ENCODE measurements at places on chromosomes 6 and 20.

DNA sequence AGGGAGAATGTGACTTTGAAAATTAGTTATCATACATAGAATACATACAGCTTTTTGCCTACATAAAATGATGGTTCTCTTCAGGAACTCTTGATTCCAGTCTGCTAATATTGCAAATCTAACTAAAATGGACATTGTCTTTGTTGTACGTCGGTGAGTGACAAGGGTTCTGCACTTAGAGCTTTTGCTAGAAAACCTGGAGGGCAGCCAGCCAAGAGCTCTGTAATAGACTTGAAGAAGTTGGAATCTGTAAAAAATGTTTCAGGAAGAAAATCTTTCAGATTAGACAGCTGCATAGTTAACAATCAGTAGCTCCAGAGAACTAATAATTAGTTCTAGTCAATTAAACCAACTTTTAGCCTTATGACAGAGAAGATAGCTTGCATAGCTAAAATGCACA, 138.3 kb downstream of the FLRT3 start:
- DNase-seq: no peak

GRCh38 chr6:135833771-135834170, 17.7 kb upstream of the PDE7B start:
- no peak for DNase-seq

DNA sequence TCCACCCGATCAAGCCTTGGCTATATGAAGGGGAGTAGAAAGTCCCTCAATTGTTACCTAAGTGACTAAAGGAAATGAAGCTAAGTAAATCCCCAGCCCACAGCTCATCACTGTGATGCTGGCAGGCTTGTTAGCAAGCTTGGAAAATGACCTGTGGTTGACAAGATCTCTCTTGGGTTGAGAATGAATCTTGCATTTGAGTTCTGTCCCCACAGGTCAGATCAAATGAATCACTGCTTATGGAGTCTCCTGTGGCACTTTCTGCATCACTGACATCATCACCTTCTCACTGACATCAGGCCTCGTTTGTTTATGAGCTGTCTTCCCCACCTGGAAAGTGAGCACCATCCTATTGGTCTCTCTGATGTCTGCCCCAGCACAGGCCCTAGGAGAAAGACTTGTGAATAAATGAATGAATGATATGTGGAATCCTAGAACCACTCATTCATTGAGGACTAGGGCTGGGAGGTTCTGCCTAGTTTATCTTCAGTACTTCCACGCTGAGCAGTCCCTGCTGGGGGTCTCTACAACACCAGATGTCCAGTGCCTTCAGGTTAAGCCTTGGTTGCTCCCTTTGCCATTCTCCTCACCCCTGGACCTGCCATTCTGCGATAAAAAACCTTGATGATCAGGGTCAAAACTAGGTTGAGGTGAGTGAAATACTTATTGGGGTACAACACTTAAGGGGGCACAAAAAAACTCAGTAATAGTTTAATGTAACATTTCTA, 318.4 kb upstream of the MOCS1 start:
- no peak for DNase-seq

DNA sequence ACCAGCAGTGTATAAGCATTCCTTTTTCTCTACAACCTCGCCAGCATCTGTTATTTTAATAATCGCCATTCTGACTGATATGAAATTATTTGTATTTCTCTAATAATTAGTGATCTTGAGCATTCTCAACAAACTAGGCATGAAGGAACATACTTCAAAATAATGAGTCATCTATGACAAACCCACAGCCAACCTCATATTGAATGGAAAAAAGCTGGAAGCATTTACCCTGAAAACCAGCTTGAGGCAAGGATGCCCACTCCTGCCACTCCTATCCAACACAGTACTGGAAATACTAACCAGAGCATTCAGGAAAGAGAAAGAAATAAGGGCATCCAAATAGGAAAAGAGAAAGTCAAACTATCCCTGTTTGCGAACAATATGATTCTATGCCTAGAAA, 390.6 kb upstream of the ID4 start:
- DNase-seq: no peak

DNA sequence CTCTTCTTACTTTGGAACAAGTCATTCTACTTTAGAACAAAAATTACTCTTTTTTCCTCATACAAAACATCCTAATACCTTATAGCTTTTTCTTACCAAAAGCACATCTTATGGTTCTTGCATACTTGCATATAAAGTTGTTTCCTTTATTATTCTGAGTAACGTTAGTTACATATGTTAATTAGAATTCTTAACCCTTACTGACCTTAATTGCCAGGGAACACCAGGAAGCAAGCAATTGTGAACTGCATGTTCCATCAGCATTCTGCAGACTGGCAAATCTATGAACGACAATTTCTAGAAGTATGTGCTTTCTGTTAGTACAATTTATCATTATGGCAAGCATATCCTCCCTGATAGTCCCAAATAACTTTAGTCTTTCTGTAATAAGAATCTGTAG, 831.0 kb downstream of the C6orf118 start:
- DNase-seq: no peak

- no peak for DNase-seq
Observed at GRCh38 chr20:58481481-58482021, 33.6 kb downstream of the APCDD1L start.

GRCh38 chr6:148851683-148852556, 105.1 kb downstream of the UST start:
- DNase-seq: no peak

DNA sequence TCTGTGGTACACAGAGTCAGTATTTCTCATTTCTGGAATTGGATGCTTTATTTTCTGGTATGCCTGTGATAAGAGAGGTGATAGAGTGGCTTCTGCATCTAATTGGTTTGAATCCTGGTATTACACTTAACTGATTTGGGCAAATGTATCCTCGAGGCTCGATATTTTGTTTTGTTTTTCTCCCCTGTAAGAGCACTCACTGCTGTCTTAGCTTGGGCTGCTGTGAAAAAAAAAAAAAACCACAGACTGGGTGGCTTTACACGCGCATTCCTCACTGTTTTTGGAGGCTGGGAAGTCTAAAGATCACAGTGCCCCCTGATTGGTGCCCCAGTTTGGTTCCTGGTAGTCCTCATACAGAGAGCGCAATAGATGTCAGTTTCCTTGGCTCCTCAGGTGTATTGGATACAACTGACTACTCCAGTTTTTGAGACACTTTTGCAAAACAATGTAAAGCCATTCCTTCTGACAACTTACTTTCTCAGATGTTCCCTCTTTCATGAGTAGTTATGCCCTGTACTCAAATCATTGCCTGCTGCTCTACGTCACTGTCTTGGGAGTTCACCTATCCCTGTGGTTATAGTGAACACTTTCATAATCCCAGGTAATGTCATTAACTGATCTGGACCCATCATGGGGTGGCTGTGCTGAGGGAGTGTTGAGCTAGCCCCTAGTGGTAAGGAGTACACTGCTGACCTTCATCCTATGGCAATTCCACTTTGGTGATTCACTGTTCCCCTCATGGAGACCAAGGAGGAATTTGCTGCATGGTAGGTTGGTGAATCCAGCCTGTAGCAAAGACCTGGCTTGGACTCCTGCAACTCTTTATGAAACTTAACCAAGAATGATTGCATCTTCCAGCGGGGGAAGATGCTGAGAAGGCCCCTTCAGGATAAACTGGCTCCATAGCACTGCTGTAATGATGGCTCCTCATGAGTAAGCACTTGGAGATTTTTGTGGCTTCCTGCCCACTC, 3.5 kb upstream of the ACAT2 start:
- DNase-seq: no peak

GRCh38 chr20:5024982-5025381, 23.7 kb upstream of the SLC23A2 start:
- DNase-seq: no peak

- DNase-seq: no peak
Observed at GRCh38 chr6:22558288-22558882, 11.0 kb upstream of the HDGFL1 start.

- DNase-seq: no peak
Observed at GRCh38 chr6:25862199-25862598, 11.8 kb downstream of the SLC17A3 start.

DNA sequence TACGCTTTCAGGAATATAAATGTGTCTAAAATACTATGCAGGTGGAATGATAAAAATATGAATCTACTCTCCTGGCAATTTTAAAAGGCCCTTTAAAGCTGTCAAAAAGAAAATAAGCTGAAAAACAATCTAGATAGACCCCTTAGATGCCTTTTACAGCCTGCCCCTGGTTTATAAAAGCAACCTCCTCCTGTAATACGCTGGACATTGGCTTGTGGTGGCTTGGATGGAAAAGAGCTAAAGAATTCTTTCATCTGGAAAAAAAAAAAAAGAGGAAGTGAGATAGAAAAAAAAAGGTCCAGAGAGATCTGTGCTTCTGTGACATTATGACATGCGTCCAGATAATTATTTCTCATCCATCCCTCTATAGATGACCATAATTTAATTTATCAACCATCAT, 115.9 kb upstream of the NRSN1 start:
- DNase-seq: no peak

DNA sequence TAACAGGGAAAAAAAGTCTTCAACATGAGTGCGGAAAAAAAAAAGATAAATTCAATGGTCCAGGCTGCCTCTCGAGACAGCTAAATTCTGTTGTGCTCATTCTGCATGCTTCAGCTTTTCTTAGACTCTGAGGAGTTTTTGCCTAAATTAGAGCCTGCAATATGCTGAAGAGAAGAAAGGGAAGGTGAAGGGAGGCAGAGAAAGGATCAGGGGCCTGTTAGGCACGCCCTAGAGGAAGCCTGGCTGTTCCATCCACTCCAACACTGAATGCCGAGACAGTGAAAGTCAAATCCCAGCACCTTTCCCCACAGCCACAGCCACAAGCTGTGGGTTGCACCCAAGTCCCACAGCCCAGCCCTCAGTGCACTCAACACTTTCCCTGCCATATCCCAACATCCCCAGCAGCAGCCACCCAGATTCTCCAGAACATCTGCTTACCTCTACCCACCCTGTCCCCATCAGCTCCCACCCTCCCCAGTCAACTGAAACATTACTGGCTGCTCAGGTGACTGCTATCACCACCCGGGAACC, 37.3 kb downstream of the PREX1 start:
- no peak for DNase-seq

DNA sequence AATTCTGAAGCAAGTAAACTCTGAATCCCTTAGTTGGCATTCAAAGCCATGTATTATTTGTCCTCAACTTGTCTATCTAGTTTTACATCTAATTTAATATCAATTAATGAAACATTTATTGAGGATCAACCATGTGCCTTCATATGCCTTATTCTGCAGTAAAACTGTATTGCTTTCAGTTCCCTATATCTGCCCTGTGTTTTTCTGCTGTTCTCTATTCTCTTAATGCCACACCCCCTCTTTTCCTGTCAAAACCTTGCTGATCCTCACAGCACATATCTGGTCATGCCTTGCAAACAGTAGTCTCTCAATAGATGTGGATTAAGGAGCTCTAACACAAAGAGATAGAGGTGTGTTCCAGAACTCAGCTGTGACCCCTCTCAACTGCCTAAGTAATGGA, 2.0 kb downstream of the FIG4 start:
- no peak for DNase-seq

DNA sequence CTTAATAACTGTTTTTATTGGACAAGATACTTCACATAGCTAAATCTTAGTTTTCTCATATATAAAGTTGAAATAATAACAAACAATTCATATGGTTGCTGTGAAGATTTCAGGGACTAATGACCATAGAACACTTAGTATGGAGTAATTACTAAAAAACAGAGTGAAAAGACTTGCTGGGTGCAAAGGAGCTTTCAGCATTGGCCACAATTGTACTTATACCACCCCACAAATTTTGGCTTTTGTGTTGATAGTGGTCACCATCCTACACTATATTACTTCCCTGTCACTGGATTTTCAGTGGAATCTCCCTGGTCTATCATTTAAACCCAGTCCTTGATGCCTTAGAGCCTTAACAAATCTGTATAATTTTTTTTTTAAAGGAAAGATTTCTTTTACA, 398.6 kb upstream of the EPHA7 start:
- DNase-seq: no peak

GRCh38 chr20:17859616-17860232, 108.9 kb downstream of the SNX5 start:
- DNase-seq: no peak

DNA sequence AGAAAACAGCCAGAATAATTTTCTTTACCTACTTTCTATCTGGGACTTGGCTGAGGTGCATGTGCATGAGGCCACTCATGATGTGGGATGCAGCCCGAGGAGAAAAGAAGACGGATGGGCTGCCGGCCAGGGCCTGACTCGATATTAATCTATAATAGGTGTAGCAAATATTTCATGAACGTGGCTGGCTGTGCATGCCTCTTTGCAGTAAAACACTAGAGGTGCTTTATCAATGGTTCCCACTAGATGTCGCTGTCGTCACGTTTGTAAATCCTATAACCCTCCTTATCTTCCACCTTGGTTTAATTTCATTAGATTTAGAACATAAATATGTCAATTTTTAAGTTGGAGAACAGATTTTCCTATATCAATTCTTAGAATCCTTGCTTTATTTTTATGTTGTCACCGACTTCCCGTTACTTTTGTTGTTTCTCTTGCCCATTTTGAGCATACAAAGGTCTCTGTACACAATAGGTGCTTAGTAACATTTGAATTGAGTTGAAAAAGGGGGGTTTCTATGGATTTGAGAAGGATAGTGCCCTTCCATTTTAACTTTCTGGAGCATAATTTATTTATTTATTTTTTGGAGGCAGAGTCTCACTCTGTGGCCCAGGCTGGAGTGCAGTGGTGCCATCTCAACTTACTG, 19.6 kb upstream of the FERMT1 start:
- peak; percentile 1 for DNase-seq

DNA sequence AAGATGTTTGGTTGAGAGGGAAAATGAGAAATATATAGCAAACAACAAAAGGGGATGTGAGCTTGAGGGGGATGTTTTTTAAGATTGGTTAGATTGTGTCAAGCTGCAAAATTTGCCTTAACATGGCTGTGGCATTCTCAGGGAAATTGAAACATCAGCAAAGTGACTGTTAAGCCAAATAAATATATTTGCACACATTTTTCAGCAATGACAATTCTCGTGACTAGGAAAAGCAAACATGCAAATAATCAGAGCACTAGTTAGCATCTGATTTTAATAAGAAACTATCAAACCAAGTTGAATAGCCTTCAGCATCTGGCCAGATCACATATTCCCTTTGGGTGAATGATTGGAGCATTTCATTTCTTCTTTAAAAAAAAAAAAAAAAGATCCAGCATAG, 262.8 kb downstream of the TBC1D7 start:
- no peak for DNase-seq

DNA sequence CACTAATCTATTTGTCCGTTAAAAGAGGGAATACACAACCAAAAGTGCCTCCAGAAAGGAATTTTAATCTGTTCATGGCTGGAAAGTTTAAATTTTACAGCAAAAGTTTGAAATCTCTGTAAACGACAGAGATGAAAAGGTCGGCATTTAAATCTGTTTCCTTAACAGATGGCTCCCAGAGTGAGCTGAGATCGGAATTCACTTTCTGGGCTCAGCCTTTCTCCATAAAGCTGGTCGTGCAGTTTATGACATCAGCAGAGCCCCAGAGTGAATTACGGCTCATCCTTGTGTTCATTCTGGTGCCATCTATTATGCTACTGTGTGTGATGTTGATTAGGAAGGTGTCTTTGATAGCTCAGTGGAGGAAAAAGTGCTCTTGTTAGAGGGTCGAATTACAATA, 117.6 kb upstream of the ZFP64 start:
- DNase-seq: no peak

Measured in activated T-helper 9 cell treated with anti-CD3 and anti-CD28 coated beads, Interleukin-2, amount 50 U/mL, for 16 hours (primary cell).